ENCODE measurements at places on chromosomes 7 and 10.

GRCh38 chr7:32515890-32516550 is 20.7 kb downstream of the AVL9 start:
- peak; percentile 58 for DNase-seq

DNA sequence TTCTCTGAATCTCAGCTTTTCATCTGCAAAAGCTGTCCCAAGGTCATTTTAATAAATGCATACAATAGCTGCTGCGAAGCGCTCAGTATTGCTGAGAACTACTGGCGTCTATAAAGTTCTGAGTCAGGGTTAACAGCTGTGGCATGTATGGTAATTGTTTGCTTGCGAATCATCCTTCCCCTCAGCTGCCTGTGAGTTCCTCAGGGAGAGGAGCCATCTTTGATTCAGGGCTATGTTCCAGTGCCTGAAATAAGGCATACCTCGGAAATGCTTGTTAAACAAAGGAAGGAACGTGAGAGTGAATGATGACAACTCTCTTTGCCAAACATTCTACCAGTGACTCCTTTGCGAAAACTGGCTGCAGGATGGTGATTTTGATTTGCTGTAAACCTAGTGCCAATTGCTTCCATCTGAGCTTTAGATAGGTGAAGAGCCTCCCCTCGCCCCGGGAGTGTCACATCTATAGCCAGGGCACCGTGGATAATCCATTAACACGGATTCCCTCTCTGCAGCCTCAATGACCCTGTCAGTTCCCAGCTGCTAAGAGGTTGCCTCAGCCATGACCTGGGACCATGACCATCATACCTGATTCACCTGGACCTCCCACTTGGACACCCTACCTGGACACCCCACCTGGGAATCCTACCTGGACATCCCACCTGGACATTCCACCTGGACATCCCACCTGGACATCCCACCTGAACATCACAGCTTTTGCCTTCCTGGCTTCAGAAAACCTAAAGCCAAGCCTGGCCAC is 39.6 kb downstream of the GPRIN2 start:
- DNase-seq: peak; percentile 76

DNA sequence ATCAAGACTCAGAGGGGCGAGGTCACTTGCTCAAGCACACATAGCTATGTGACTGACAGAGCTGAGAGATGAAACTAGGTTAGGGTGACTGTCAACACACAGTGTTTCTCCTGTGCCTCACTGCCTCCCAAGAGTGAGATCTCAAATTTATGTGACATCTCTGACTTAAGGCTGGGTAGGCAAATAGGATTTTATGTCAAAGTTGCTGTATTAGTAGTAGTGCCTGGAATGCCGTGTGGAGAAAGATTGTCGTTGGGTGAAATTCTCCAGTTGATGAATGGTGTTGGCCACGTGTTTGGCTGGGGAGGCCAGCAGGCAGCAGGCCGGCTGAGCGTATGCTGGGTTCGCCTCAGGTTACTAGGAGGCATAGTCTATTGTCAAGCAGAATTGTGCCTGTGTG is 148.3 kb upstream of the BMPER start:
- peak; percentile 60 for DNase-seq

DNA sequence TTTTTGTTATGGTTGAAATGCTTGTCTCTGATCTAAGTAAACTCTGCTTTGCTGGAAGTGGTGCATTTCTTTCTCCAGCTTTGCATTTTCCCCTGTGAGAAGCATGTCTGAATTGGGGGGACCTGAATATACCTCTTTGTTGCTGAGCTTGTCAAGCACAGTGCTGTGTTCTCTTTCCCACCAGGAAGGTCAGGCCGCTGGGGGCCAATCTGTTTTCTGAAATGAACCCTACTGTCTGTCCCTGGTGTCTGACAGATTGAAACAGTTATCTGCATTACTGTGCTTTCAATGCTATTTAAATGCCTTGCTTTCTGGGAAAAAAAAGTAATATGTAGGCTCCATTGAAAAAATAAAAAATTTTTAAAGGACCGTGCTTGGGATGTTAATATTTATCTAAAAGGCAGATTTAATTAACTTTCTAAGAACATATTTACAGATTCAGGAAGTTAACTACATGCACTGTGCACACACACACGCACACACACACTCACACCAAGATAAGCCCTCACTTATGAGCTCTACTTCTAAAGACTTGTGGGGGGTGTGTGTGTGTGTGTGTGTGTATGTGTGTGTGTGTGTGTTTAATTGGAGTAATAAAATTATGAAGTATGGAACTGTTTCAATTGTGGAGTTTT is 127.0 kb upstream of the FZD1 start:
- no peak for DNase-seq

DNA sequence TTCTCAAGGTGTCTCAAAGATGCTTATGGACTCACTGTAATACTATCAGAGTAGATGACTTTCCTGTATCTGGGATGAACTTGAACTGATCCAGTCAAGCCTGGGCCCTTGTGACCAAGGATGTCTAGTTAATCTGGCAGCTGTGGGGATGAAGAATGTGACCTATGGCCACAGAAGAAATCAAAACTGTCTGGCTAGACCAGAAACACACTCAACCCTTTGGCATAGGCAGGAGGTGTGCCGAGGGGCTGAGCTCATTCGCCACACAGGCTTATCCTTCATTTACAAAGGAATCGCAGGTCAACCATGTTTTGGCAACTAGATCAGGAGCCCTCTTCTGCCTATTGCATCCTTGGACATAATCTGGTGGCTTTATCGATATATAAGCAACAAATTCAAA is 110.6 kb downstream of the ATXN7L1 start:
- DNase-seq: no peak

DNA sequence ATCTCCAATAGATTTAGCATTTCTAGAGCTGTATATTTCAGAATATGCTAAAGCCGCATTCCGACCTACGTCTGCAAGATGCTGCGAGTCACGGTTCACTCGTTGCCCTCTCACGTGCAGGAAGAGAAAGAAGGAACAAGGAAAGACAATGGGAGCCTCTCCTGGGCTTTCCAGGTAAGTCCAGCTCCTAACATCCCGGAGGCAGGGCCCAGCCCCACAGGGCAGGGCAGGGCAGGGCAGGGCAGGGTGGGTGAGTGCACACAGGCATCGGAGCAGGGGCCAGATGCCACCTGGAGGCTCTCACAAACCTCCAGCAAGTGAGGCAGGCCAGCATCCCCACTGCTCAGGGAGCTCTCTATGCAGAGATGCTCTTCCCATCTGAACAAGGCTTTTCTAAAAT is 50.8 kb downstream of the VOPP1 start:
- no peak for DNase-seq

DNA sequence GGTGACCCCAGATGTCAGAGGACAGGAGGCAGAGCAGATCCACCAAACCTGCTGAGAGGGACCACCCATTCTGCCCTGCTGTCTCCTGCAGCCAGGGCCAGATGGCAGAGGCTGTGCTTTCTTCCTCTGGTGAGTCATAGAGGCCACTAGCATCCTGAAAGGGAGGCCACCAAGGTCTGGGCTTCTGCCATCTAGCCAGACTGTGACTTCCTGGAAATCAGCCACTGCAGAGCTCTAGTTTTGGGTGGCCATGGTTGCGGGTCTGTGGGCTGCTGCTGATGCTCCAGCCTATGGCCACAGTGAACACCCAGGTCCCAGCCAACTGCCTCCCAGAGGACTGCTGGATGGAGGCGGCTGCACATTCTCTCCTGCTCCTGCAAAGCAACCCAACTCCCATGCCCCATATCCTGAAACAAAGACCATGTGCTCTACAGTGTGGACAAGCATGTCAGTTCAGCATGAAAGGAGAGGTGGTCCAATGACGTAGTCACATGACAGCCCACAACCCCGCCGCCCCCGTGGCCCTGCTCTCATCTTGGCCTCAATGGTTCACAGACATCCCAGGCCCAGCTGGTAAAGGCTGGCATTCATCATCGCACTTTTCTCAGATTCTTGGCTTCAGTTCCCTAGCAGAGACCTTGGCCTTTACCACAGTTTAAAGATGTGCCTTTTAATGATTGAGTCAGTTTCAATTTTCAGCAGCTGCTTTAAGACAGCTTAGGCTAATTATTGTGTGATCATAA is 73.9 kb upstream of the CXCL12 start:
- DNase-seq: no peak

GRCh38 chr10:132148261-132149251 is 38.2 kb upstream of the DPYSL4 start:
- no peak for DNase-seq

DNA sequence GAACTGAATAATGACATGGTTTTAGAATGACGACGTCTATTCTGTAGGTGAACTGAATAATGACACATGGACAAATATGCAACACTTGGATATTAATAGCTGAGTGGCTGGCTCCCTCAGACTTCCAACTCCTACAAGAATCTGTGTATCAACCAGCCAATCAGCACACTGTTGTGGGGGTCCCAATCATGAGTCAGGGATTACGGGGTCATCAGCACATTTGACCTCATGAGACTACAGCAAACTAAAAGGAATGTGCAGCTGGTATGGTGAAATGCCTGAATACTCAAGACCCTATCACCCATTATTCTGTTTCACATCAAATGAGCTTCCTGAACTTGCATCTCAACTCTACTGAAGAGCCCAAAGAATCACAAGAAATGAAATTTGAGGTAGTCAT is 192.5 kb downstream of the ANK3 start:
- DNase-seq: no peak

- DNase-seq: peak; percentile 53
These were observed 104.0 kb downstream of the SLIT1 start for GRCh38 chr10:97081621-97082235.

- no peak for DNase-seq
These were observed 26.9 kb upstream of the SORBS1 start for GRCh38 chr10:95588025-95588424.

DNA sequence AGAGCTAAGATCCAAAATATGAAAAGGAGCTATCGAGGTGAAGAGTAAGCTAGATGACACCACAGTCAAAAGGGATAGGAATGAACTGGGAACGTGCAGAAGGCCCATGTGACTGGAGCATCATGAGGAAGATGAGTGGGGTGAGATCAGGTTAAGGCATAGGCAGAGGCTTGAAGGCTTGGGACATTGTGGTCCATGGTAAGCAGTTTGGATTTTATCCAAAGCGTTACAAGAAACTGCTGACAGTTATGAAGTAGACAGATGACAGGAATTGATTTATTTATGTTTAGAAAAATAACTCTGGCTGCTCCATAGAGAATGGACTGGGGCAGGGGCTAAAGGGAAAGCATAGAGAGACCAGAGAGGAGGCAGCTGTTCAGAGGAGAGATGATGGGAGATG is 18.1 kb upstream of the PANK1 start:
- DNase-seq: no peak

DNA sequence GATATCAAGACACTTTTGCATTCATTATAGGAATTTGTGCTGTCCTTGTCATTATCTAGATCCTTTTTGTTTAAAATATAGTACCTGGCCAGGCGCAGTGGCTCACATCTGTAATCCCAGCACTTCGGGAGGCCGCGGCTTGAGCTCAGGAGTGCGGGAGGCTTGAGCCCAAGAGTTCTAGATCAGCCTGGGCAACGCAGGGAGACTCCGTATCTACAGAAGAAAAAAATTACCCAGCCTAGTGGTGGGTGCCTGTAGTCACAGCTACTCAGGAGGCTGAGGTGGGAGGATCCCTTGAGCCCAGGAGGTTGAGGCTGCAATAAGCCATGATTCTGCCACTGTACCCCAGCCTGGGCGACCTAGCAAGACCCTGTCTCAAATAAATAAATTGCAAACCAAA is 621 bp upstream of the MORN4 start:
- no peak for DNase-seq

DNA sequence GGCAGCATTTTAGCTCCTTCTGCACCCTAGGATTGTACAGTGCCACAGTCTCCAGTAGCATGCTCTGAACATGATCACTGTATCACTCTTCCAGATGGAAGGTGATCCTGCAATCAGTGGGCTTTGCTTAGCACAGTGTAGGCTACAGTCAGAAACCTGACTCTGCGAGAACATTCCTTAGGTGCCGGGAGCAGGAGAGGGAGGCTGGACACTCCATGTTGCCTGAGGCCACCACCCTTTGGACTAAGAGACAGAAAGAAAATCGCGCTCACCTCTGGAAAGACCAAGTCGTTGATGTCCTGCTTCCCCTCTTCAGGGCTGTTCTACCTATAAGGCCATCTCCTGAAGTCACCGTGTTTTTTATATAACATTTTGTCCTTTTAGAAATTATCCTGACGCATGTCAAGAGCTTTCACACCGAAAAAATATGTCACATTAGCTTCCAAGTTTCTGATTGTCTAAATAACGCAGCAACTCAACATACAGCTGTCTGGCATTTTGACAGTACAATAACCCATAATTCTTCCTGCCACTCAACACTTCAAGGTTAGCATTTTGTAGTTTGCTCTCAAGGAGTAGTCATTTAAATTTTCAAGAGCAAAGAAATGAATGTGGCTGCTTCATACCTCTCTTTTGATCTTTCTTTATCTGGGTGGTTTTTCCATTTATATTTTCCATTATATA is 563.1 kb downstream of the LRMDA start:
- no peak for DNase-seq

- DNase-seq: peak; percentile 74
These were observed 300.9 kb downstream of the NEBL start for GRCh38 chr10:20596065-20596755.

DNA sequence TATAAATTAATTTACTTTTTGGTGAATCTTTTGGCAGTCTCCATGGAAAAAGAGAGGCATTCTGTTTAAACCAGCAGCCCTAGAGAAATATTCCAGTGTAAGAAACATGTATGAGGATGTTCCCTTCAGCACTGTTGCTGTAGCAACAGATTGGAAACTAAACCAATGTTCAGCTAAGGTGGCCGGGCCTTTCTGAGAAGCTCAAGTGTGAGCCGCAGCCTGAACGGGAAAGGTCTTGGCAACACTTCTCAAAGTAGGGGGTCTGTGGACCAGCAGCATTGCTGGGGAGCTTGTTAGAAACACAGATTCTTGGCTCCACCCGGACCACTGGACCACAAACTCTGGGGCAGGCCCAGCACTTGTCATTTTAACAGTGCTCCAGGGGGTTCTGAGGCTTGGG is 36.2 kb downstream of the RAMP3 start:
- DNase-seq: no peak

DNA sequence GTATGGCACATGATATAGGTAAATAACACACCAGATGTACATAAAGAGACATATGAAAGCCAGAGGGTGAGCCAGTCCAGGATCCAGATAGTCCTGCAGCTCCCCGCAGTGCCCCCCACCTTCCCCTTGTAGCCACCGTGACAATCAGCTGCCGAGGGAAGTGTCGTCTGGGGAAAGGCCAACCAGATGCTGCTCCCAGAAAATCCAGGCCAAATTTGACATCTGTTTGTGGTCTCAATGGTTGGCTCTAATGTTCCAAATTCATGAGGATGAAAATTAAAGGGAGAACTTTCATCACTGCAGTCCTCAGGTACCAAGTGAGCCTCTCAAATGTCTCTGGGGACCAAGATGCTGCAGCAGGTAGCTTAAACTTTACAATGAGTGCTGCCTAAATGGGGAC is 210.3 kb downstream of the PTEN start:
- DNase-seq: no peak
